ENCODE measurements at places on chromosomes 11 and 22. TPM values are rescaled to one million over a fixed set of nuclear protein-coding genes. Genes with fewer than 3 reads are reported as not detected.

Gene TRIM49
- not detected for total RNA-seq

DNA sequence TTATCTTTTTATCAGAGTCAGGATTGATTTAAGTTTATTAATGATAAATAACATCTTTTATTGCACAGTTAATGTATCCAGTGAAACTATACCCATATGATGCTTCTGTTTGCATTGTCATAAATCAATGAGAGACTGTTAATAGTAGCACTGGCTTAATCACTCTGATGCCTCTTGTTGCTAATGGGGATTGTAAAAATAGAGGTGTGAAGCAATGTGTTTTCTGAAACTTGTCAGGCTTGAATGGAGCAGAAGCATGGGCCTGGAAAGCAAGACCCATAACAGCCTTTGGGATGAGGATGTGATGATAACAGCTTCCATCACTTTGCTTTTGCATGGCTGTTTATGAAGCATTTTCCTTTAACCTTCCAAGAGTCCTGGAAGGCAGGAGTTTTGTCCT lies 319.7 kb downstream of the DDX10 start:
- DNase-seq: no peak

- no peak for DNase-seq
These were observed 66.0 kb upstream of the HORMAD2 start for GRCh38 chr22:30014244-30014643.

- no peak for DNase-seq
These were observed 108.0 kb upstream of the SYN3 start for GRCh38 chr22:33166206-33166605.

Gene MYBPC3
- total RNA-seq: not detected

Gene MS4A7
- total RNA-seq: not detected
